GM10248 (cell line): ENCODE measurements at places on chromosomes 12 and 14.

DNA sequence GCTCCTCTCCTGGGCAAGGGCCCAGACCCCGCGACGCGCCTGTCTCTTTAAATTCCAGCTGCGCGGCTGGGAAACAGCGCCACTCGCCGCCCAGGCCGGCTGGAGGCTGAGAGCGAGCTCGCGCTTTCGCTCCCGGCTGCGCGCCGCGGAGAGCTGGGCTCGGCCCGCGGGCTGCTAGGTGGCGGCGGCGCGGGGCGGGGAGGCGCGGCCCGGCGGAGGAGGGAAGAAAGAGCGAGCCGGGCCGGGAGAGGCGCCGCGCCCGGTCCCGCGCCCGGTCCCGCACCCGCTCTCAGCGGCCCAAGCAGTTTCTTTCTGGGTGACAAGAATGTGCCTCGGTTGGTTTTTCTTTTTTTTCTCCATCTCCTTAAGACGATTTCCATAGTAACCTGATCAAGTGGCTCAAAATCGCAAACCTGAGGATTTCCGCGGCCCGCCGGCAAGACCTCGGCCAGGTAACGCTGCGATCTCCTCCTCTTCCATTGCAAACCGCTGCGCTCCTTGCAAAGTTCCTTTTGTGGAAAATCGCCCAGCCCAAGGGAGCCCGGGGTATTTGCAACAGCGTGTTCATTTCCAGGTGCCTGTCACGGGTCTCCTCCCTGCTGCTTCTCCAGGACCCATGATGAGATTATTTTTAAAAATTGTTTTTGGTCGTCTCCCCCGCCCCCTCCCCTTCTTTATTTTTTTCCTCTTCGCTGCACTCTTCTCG, 259.5 kb upstream of the E2F7 start:
- DNase-seq, result peak; percentile 78

DNA sequence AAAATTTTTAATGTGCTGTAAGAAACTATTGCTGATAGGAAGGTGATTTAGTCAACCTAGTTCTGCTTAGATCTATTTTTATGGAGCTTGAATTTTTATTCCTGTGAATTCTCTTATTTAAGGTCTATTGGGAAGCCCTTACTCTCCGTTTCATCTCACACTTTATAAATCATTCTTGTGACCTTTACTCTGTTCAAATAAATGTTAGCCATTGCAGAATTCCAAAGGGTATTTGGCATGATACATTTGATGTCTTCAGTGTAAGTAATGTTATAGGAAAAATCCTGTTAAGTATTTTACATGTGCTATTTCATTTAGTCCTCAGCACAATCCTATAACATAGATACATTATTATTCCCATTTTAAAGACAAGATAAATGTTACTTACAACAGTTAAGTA, 12.5 kb downstream of the PTPRQ start:
- DNase-seq, result no peak

DNA sequence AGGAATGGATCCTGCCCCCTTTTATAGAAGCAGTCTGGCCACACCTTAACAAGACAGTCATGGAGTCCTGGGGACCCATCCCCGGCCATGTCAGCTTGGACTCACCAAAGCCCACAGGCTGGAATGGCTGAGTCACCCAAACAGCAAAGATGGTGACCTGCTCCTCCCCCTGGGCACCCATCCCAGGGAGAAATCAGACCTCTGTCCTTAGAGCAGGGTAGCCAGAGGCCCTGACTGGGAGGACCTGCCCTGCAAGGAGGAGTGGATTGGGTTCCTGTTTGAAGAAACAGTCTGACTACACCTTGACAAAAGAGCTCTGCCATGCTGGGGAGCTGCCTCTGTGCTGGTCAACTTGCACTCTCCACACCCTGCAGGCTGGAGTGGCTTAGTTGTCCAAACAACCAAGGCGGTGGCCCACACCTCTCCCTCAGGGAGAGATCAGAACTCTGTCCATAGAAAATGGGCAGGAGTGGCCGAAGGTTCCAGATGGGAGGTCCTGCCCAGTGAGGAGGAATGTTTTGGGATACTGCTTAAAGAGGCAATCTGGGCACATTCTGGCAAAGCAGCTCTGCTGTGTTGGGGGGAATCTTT, 16.6 kb downstream of the MGP start:
- no peak for DNase-seq

DNA sequence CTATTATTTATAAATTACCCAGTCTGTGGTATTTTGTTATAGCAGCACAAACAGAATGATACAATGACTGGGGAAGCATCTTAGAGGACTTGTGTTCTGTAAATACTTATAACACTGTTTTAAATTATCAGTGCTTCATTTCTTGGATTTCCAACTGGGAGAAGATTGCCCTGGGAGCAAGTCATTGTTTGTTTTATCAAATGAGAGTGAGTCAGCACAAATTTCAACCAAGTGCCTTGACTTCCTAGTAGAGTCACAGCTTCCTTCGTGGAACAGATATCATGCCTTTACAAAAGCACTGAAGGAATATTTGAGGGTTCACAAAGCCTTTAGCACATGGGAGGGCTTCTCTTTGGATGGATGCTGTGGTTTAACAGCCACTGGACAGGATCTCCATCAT, 234.1 kb downstream of the KTN1 start:
- DNase-seq, result no peak
